HFFc6 (cell line): ENCODE measurements at places on chromosomes 12 and 14.
A peak's percentile ranks its signal among the peaks of the same experiment; 100 is the strongest.

- no peak for DNase-seq
These were observed 176.3 kb upstream of the ATP2B1 start for GRCh38 chr12:89884952-89885351.

- peak; percentile 32 for DNase-seq
These were observed 7.5 kb upstream of the CDCA4 start for GRCh38 chr14:105028251-105028927.

DNA sequence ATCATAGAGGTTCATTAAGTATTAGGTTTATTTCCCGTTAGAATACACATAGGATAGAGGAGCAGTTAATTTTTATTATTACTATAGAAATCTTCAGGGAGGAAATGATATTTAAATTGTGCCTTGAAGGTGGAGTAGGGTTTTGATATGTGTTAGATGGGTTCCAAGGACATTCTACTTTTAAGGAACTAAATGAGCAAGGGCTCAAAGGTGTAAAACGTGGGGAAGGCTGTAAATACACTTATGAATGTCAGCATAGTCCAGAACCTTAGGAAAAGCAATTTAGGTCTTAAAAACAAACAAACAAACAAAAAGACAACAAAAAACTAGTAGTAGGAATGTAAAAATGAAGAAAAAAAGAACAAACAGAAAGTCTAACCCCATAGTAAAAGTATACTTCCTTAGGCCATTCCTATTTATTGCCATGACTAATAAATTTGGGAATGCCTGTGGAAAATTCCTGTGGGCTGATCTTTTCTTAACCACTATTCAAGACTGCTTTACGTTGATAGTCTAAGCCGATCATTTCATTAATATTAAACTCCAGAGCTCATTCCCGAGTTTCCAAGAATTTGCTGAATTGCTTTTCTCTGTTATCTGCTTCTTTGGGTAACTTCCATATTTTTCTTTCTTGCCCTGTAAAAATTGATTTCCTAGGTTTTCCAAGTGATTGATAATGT is 180.3 kb downstream of the RAD51B start:
- peak; percentile 81 for DNase-seq

- no peak for DNase-seq
These were observed 2.8 kb downstream of the TMX1 start for GRCh38 chr14:51242545-51243490.

DNA sequence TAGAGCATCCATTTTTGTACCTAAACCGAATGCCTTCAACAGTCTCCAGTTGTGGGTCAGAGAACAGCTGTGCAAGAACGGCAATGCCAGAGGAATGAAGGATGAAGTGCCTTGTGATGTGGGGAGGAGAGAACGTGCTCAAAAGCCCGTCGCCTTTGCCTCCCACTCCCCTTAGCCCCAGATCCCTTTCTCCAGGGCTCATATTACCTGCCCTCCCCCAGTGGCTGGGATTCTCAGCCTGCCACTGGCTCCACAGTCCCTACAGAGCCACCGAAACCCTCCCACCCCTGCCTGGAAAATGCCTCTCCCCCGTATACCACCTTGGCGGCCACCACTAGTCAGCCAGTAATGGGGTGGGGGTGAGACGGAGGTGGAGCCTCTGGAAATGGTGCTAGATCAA is 158.5 kb downstream of the ZFP36L1 start:
- DNase-seq, result no peak

GRCh38 chr14:51394384-51394783 is 154.3 kb downstream of the TMX1 start:
- DNase-seq, result no peak

- no peak for DNase-seq
These were observed 3.1 kb upstream of the KIF26A start for GRCh38 chr14:104135121-104135903.

DNA sequence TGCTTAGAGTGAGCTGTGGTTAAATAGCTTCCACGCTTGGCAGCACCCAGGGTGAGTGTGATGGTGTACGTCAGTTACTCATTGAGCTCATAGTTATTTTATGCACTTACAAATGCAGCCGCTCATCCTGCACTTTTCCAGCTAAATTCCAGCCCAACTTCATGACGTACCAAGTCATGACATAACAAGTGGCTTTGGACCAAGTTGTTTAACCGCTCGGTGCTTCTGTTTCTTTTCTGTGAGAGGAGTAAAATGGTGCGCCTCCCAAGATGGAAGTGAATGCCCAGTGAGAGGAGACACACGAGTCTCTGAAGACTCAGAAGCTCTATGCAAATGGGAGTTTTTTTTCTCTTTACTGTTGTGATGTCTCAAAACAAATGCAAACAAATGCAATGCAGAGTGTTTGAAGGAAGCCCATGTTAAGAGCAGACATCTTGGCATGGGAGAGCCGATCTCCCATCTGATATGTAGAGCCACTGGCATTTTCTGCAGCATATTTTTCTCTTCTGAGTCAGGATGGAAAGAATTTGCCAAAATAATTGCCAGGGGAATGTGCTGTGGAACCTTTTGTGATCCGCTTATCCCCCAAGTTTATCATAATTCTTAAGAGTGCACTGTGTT is 72.2 kb downstream of the FBXW8 start:
- peak; percentile 63 for DNase-seq

GRCh38 chr14:96634896-96635295 is 132.7 kb downstream of the PAPOLA start:
- no peak for DNase-seq

DNA sequence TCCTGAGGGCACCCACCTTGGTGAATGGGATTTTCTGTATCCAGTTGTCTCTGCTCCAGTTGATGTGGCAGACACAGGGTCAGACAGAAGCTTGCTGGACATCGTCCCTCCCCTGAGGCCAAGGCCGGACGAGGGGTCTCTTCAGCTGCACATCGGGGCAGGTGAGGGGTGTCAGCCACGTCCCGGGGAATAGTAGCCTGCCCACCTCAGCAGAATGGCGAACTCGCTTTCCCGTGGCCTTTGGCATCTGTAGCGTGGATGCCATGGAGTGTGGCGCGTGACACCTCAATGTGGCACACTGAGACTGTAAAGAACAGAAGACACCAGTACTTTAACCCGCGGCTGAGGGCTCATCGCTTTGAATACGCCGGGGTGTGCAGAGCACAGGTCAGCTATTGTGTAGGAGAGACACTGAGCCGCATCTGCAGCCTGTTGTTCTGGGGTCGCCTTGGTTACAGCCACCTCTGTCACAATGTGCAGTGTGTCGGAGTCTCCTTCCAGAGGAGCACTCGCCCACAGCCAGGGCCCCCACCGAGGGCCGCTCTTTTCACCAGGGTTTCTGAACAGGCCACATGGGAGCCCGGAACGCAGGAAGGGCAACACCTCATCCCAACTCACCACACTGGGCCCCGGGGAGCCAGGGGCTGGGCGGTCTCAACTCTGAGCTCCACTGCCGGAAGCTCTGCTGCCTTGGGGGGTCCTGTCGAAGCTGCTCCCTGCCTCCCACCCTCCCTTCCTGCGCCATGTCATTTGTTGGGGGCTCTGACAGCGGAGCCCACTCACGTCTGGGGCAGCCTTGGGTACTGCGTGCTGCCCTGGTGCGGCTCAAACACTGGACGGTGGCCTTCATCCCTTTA is 77.0 kb downstream of the ADGRD1 start:
- no peak for DNase-seq

DNA sequence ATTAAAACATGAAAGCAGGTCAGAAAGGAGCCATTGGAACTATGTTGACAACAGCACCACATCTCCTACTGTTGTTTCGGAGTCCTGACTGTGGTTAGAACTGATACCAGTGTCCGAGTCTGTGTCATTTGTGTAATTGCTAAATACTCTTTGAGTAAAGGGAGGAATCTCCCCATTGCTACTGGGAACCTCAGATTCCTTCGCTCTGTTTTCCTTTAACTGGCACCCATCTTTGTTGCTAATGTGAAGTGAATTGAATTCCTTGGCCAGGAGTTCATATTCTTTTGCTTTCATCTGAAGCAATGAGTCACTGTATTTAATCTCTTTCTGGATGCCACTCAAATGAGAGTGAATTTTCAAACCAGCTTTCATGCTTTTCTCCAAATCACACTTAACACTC is 31.5 kb downstream of the RASSF9 start:
- peak; percentile 9 for DNase-seq

DNA sequence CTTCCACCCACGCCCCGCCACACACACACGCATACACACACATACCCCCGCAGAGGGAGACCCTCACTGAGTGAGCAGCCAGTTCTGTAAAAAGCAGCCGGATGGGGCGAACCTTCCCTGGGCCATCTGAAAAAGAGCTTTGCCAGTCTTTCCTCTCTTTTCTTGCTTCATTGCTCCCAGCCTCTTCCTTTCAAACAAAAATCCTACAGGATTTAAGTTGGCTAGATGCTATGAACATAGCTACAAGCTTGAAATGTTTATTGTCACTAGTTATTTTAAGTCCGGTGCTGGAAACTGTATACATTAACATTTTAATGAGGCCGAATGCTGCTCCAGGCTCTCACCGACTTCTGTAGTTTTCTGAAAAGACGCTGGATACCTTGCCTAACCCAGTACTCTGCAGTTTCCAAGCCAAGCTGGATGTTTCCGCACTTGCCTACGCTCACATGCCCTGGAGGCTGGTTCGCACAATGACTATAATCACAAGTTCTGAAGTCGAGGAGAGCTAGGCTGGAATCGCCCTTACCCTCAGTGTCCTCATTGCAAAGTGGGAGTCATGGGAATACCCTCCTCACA is 39.2 kb downstream of the LTBP2 start:
- DNase-seq, result peak; percentile 20

GRCh38 chr12:29211696-29212095 is 62.6 kb downstream of the FAR2 start:
- no peak for DNase-seq

GRCh38 chr14:52380294-52380693 is 66.2 kb downstream of the PTGER2 start:
- DNase-seq, result no peak

DNA sequence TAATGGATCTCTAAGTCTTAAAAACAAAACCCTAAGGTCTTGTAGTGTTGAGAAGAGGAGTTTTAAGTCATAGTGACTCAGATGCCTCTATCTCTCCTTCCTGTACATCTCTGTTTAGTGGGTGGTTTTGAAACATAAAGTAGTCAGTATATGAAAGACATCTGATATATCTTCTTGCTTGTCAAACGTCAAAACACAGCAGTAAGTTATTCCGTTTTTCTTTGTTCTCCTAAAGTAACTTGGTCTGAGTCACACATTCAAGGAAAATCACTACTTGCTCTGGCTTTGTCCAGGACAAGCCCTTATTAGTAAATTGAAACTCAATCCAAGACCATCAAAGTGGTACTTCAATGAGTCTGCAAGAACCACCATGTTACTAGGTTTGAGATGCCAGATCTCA is 1172.5 kb downstream of the BCL11B start:
- DNase-seq, result no peak

GRCh38 chr12:12334367-12335040 is 15.5 kb downstream of the MANSC1 start:
- DNase-seq, result peak; percentile 28

GRCh38 chr14:38038986-38039385 is 168.7 kb upstream of the SSTR1 start:
- no peak for DNase-seq
